Fibroblast of lung (primary cell): ENCODE measurements at places on chromosomes 7 and 10. TPM values are rescaled to one million over a fixed set of nuclear protein-coding genes. Genes with fewer than 3 reads are reported as not detected.

FAS gene
- 95.8 and 124 TPM in 2 replicates for total RNA-seq

SPDYE11 gene
- not detected in 2 replicates for total RNA-seq

KCNMA1 gene
- total RNA-seq, result 103 and 138 TPM in 2 replicates

LYZL2 gene
- not detected in 2 replicates for total RNA-seq

GIMAP4 gene
- not detected in 2 replicates for total RNA-seq

UCMA gene
- total RNA-seq, result not detected in 2 replicates

CPA4 gene
- total RNA-seq, result 6.4 and 20.0 TPM in 2 replicates
